ENCODE measurements at places on chromosomes 1 and 21. TPM values are rescaled to one million over a fixed set of nuclear protein-coding genes. Genes with fewer than 3 reads are reported as not detected.

The FMO5 gene
- 0.25 TPM for total RNA-seq

The PLA2G2F gene
- total RNA-seq = not detected

The LEMD1 gene
- 2.0 TPM for total RNA-seq

The LRRC38 gene
- not detected for total RNA-seq

GRCh38 chr1:43600033-43601020, 49.6 kb upstream of the KDM4A start:
- H3K27ac ChIP-seq = no peak overlapping the region
- peaks cover 2% of the 10 kb centered on the region for H3K4me1 ChIP-seq
- DNase-seq = no peak
- peaks cover 1% of the 10 kb centered on the region for H3K27me3 ChIP-seq
- H3K36me3 ChIP-seq = peaks cover 5% of the 10 kb centered on the region
- no peak overlapping the region for H3K4me3 ChIP-seq

GRCh38 chr21:43772425-43772821, 3.7 kb downstream of the CSTB start:
- peaks cover 5% of the 10 kb centered on the region for H3K36me3 ChIP-seq
- H3K27me3 ChIP-seq = peaks cover 9% of the 10 kb centered on the region
- peak overlapping the region; percentile 28 for H3K27ac ChIP-seq
- DNase-seq = no peak
- no peak overlapping the region for H3K4me3 ChIP-seq
- H3K4me1 ChIP-seq = peaks cover 30% of the 10 kb centered on the region
